Mesenteric fat pad (tissue), 1 donor: ENCODE measurements at places on chromosomes 1 and 21.

GRCh38 chr1:237613984-237614383 is 276.7 kb downstream of the ZP4 start:
- no peak for DNase-seq

DNA sequence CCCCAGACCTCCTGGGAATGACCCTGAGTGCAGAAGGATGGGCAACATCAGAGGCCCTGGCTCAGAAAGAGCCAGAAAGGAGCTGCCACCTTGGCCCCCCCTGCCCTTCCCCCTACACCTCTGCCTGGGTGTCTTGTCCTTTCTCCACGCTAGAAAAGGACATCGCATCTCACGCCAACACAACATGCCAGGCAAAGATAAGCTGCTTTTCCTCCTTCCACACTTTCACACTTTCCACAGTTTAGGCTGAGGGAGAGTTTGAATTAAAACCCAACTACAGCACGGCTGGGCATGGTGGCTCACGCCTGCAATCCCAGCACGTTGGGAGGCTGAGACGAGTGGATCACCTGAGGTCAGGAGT is 109.5 kb downstream of the SPSB1 start:
- no peak for DNase-seq

GRCh38 chr1:184310157-184310819 is 76.5 kb upstream of the C1orf21 start:
- no peak for DNase-seq

DNA sequence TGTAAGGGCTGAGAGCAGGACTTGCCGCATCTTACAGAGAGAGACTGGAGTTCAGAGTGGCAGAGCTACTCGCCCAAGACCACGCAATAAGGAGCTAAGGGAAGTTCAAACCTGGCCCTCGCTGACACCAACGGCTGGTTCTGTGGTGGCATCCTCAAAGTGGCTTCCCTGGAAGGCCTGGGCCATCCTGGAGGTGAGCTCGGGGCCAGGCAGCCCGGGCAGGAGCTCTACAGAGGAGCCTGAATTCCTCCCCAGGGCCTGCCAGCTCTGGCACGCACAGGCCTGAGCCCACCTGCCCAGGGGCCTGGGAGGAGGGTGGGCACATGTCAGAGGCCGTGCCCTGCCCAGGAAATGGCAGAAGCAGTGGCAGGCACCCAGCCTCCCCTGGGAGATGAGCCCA is 68.6 kb downstream of the MEGF6 start:
- no peak for DNase-seq

DNA sequence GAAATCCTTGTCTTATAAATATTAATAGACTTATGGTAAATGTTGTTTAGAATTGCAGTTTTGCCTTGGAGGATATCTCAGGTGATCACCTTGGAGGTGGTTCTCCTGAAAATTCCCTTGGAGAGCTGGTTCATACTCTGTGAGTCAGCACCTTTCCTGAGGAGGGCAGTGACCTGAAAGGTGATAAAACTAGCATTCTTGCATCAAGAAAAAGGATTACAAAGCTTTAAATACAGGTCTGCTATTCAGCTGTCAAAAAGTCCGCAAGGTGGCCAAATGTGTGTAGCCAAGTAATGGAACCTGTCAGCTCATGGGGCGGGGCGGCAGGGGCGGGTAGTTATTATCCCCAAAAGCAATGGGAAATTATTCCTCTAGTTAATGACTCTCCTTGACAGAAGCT is 52.8 kb upstream of the EDARADD start:
- DNase-seq, result no peak

- DNase-seq, result no peak
These were observed at the start of gene ARHGEF19 for GRCh38 chr1:16212251-16212961. ARHGEF19 (minus strand) TSS chr1:16212652; CDS start chr1:16209054, 3,598 bp downstream.

GRCh38 chr1:56872597-56872996 is 18.0 kb downstream of the C8A start:
- no peak for DNase-seq

DNA sequence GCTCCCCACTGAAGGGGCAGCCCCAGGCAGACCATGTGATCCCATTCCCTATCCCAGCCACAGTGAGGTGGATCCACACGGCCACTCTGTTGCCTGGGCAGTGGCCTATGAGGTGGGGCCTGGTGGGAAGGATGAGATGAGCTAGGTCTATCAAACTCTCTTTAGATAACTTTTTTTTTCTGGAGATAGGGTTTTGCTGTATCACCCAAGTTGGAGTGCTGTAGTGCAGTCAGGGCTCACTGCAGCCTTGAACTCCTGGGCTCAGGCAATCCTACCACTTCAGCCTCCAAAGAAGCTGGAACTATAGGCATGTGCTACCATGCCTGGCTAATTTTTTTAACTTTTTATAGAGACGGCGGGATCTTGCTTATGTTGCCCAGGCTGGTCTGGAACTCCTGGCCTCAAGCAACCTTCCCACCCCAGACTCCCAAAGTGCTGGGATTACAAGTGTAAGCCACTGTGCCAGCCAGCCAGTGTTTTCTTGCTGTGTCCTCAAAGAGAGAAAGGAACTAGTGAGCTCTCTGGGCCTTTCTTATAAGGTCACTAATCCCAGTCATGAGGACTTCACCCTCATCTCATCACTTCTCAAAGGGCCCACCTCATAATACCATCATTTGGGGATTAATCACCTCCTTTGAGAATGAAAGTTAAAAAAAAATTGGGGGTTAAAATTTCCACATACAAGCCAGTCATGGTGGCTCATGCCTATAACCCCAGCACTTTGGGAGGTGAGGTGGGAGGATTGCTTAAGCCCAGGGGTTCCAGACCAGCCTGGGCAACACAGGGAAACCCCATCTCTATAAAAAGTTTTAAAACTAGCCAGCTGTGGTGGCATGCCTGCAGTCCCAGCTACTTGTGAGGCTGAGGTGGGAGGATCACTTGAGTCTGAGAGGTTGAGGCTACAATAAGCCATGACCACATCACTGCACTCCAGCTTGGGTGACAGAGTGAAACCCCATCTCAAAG is 36.6 kb downstream of the H3-3A start:
- no peak for DNase-seq

- no peak for DNase-seq
These were observed 97.4 kb downstream of the MRPL39 start for GRCh38 chr21:25509862-25510261.

DNA sequence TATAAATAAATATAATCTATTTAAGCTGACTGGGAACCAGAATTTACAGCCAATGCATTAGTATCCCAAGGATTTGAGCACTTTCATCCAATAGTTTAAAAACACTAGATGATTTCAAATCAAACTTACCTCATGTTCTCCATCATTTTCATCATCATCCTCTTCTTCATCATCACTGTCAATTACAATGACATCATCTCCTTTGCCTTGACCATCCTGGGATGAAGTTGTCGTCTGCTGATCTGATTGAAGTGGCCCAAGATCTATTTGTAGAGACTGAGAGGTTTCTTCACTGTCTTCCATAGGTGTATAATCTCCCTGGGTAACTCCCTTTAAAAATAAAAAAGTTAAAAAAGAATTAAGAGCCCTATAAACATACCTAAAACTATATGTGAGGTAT is 47.7 kb downstream of the TPR start:
- no peak for DNase-seq

DNA sequence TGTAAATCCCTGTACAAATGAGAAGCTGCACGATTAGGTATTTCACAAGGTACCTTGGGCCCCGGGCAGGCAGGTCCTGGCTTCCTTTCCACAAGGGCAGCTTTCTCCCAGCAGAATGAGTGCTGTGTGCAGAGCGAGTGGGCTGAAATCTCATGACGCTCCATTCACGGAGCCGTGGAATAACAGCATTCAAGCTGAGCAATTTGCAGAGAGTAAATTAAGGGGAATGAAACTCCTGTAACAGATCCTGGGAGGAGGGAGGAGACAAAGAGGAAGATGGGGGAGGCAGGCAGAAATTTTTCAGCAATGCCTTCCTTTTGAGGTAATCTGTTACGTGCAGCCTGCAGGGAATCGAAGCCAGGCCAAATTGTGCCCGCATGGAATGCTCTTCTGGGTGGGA is 239.9 kb downstream of the TNR start:
- DNase-seq, result no peak

DNA sequence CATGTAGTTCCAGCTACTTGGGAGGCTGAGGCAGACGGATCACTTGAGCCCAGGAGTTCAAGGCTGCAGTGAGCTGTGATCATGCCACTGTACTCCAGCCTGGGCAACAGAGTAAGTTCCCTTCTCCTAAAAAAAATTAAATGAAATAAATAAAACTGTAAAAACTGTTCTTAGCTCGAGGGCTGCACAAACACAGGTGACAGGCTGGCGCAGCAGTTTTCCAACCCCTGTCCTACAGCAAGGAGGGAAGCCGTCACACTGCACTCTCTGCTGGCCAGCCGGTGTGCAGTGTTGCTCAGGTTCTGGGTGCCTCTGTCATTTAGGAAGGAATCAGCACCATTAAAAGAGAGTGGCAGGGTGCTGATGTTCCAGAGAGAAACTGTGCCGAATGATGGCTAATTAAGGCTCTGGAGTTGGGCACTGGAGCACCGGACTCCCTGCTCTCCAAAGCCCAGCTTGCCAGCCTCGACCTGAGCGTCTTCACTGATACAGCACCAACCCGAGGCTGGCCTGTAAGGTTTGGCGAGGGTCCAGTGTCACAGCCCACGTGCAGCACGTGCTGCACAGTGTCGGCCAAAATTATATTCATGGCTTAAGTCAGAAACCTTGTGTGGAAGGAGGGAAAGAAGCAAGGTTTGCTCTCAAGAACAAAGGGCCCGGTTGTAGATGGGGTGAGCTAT is 26.4 kb upstream of the KCNAB2 start:
- no peak for DNase-seq

- no peak for DNase-seq
These were observed 6.2 kb upstream of the ERICH3 start for GRCh38 chr1:74679811-74680210.

DNA sequence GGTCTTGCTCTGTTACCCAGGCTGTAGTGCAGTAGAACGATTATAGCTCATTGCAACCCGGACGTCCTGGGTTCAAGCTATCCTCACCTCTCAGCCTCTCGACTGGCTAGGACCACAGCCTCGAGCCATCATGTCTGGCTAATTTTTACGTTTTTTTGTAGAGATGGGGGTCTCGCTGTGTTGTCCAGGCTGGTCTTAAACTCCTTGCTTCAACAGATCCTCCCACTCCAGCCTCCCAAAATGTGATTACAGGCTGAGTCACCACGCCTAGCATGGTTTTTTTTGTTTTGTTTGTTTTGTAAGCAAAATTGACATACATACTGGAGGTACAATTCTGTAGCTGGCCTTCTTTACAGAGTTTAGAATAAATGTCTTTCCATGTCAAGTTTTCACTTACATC is 994 bp upstream of the LAMTOR5 start:
- DNase-seq, result no peak

DNA sequence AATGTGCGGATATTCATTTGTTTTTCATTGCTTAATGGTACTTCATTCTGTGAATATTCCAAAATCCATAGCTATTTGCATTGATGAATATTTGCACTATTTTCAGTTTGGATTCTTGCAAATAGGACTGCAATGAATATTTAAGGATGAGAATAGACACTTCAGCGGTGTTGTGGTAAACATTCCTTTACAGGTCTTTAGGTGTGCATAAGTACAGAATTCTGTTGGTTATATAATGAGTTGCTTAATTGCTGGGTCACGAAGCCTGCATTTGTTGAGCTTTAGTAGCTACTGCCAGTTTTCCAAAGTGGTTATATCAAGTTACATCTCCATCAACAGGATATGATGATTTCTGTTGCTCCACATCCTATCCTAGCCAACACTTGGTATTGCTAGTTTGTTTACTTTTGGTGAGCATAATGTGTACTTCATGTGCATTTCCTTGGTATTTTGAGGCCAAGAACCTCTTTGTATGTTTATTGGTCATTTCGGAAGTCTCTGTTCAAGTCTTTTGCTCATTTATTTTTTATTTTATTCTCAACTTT is 64.2 kb upstream of the CYYR1 start:
- DNase-seq, result no peak

GRCh38 chr21:31589820-31590219 is 69.7 kb upstream of the SOD1 start:
- no peak for DNase-seq

- no peak for DNase-seq
These were observed 1.9 kb downstream of the FBXO2 start for GRCh38 chr1:11652203-11652780.

DNA sequence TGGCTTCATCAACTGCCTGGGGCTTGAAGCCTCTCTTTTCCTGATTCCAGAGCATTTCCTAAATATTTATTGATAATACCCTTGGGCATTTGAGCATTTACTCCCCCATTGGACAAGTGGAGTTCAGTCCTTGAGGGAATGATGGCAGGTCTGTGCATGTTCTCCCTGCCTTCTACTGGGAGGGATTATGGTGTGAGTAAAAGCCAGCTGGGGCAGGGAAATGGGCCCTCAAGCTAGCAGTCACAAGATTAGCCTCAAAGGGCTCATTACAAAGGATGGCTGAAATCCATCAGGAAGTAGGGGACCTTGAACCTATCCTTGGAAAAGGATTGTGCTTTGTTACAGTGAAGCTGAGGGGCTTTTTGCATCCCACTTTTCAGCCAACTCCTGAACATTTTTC is 24.2 kb upstream of the OSBPL9 start:
- DNase-seq, result no peak

DNA sequence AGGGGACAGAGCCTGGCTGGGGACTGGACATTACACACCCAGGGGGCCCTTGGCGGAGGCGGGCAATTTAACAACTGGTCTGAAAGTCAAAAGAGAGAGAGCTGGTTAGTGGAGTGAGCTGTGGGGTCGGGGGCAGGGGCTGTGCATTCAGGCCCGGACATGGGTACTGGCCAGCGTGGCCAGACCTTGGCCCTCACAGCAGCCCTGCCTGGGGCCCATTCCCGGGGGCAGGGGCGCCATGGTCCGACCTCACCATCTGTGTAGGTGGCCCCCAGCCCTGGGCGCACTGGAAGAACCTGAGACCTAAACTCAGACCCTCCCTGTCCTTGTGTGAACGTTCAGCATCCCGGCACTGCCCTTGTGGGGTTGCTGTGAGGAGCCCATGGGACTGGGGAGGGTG is 5.0 kb downstream of the CLDN19 start:
- DNase-seq, result peak; percentile 75

- DNase-seq, result no peak
These were observed 241.2 kb upstream of the ST6GALNAC5 start for GRCh38 chr1:76625886-76626678.

GRCh38 chr1:42152119-42152518 is 1.1 kb upstream of the GUCA2B start:
- DNase-seq, result peak; percentile 60

DNA sequence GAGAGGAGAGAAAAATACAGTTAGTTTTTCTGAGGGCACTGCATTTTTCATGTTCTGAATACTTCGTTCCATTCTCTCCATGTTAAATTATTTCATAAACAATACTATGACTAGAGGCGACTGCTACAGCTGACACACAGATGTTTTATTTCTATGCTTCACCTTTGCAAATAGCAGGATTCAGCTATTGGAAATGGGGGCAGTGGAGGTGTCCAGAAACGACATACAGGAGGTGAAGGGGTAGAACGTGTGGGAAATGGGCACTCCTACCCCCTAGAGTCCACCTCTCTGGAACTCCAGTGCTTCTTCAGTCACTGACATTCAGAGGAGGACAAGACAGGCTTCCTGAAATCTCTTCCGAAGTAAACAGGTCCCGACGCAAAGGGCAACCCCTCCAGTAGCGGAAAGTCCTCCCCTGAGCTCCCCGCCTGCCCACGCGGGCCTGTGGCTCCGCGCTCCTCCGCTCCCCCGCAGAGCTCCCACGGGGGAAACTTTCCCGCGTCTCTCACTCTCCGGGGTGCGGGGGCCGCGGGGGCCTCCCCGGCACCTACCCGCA is 480 bp downstream of the DPYD start:
- DNase-seq, result no peak

- DNase-seq, result no peak
These were observed 139.5 kb downstream of the RGS7 start for GRCh38 chr1:241217516-241217915.
